ENCODE measurements at places on chromosomes 16 and 17.

- DNase-seq = no peak
Measured at GRCh38 chr17:54899721-54900456, 763 bp upstream of the TOM1L1 start.

DNA sequence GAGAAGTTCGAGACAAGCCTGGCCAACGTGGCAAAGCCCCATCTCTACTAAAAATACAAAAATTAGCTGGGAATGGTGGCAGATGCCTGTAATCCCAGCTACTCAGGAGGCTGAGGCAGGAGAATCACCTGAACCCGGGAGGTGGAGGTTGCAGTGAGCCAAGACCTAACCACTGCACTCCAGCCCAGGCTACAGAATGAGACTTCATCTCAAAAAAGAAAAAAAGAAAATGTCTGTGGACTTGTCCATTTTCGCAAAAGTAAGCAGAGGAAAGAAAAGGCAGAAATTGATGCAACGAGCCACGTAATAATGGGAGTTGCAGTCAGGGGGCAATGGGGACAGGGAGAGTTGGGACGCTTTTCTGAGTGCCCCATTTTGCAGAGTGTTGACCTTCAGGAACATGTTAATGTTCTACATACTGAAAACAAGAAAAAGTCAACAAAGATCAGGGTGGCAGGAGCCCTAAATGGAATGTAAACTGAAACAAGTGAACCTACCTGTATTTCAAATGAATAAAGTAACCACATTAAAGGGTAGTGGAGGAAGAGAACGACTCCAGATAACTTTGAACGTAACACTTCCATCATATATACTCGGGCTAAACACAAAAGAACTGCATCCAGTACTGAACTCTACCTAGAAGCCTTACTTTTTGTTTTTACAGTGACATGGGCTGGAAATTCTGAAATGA, 76.4 kb downstream of the CNGB1 start:
- DNase-seq = no peak

- DNase-seq = no peak
Measured at GRCh38 chr16:49578018-49578417, 204.4 kb downstream of the C16orf78 start.

DNA sequence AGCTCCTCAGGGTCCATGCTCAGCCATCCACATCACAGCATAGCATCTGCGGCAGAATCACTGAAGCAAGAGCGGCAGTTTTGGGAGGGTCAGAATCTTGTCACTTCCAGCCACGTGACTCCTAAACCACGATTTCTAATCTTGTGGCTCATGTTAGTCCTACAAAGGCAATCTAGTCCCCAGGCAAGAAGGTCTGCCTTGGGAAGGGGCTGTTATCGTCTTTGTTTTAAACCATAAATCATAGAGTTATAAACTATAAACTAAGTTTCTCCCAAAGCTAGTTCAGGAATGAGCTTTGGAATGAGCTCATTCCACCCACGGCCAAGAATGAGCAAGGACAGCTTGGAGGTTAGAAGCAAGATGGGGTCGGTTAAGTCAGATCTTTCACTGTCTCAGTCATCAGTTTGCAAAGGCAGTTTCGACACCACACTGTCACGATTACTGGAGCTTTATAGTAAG, 20.8 kb upstream of the DNAH17 start:
- DNase-seq = no peak

GRCh38 chr17:71184716-71185115, 936.1 kb upstream of the SOX9 start:
- DNase-seq = no peak

- DNase-seq = no peak
Measured at GRCh38 chr16:2960183-2961010, 3.7 kb upstream of the KREMEN2 start.

GRCh38 chr17:9902120-9902519, 3.0 kb downstream of the RCVRN start:
- no peak for DNase-seq

GRCh38 chr16:48822431-48822830, 212.5 kb upstream of the N4BP1 start:
- DNase-seq = no peak

DNA sequence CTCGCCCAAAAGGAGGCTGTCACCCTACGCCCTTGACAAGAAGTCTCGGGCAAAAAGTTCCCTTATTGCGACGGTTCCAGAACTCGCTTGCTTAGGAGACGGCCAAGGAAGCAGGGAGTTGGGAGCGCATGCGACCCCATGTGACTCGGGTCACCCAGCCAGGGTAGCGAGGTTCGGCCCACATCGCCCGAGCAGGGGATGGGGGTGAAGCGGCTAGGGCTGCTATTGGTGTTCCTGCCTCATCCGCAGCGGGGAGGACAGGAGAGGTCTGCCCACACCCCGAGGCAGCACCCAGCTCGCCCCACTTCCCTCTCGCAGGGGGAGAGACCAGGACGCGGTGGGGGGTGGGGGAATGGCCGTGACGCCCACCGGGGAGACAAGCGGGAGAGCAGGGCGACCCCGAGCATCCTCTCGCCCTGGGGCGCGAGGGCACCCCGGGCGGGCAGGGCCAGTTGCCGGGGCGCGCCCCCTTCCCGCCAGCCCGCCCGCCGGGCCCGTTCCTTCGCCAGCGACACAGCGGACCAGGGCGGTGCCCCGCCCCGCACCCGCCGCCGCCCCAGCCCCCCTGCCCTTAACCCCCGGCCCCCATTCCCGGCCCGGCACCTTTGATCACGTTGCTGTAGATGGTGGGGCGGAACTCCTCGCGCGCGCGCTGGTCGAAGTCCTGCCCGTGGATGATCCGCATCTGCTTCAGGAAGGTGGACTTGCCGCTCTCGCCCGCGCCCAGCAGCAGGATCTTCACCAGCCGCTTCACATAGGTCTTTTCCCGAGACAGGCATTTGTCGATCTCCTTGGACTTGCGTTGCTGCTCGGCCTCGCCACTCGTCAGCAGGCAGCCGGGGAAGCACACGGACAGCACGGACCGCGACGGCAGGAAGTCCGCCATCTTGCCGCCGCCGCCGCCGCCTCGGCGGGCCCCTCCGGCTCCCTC, 567 bp downstream of the GNA13 start:
- DNase-seq = peak; percentile 52

DNA sequence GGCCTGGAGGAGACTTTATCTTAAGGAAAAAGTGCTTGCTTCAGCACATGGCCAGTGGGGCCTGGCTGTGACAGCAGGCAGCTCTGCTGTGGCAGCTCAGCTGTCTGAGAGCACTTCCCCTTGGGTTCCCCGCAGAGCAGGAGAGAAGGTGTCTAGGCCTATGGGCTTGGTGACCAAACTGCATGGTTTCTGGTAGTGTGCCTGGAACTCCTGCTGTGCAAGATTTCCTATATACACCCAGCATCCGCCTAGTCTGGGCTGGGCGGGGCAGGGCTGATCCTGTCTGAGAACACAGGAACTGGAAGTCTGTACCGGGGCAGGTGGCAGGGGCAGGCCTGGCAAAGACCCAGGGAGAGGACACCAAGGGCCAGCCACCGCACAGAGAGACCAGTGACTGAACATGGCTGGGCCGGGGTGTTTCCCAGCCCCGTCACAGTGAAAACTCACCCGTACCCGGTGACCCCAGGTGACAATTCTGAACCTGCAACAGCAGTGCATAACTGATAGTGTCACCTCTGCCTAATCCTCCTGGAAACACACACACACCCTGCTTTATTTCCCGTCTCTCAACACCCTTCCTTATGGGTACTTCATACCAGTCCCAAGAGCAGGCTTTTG, 39.3 kb downstream of the CHD9 start:
- DNase-seq = no peak

DNA sequence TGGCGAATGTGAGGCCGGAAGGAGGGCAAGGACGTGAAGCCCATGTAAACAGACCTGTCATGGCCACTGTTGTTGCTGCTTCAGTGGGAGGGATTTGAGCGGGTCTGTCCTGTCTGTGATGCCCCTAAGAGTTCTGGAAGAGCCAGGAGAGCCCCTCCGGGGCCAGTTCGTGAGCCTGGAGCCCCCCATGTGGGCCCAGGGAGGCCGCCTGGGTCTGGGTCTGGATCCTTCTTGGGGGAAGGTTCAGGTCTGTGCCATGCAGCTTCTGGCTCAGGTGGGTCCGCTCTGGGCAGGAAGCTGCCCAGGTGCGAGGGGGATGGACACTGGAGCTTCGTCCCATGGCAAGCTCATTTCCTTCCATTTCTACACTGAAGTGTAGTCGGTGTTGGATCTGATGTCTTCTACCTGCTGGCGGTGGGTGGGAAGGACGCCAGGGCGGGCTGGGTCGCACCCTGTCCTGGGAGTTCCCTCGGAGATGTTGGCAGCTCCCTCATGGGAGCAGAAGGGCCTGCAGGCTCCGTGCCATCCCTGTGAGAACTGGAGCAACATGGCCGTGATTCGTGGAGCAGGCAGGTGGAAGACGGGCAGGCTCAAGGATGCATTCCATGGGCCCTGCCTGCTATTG, 11.2 kb upstream of the WFIKKN1 start:
- DNase-seq = no peak

GRCh38 chr17:52419229-52419641, 260.7 kb upstream of the CA10 start:
- no peak for DNase-seq

GRCh38 chr17:57834146-57834741, 15.6 kb downstream of the MRPS23 start:
- peak; percentile 59 for DNase-seq

DNA sequence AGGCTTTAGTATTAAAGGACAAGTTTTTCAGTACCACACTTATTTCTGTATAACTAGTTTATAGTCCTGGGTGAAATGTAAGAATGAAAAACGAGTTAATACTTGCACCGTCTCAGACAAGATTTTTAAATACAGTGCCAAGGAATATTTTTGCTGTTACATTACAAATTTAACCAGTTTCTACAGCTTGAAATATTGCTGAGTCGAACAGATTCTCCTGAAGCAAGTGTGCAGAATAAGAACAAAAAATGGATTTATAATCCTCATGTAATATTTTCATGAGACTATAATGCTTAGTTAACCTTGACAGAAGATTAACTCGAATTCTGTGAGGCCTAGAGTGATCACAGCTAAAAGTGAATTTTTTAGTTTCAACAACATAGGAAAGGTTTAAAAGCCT, 3.1 kb downstream of the NETO2 start:
- no peak for DNase-seq

GRCh38 chr16:23236983-23237382, 54.4 kb downstream of the SCNN1G start:
- no peak for DNase-seq

GRCh38 chr17:80861892-80862291, 129.7 kb upstream of the CHMP6 start:
- DNase-seq = peak; percentile 48

GRCh38 chr16:88569614-88569984, 604 bp upstream of the ZC3H18 start:
- DNase-seq = no peak
